ENCODE measurements at places on chromosomes 11 and 22.

DNA sequence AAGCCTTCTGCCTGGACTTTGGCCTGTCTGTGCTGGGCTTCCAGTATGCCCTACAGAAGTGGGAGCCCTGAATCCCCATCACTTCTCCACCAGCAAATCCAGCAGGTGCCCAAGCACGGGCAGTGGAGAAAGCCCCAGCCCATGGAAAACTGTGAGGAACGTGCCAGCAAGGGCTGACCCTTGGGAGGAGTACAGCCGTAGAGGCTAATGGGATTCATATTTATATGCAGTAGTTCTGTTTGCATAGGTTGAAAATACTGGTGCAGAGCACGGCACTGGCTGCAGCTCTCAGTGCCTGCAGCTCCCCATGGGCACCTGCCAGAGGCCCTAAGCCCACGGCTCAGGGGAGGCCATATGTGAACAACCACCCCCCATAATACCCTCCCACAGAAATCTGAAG is 10.1 kb downstream of the NAGA start:
- no peak for DNase-seq

DNA sequence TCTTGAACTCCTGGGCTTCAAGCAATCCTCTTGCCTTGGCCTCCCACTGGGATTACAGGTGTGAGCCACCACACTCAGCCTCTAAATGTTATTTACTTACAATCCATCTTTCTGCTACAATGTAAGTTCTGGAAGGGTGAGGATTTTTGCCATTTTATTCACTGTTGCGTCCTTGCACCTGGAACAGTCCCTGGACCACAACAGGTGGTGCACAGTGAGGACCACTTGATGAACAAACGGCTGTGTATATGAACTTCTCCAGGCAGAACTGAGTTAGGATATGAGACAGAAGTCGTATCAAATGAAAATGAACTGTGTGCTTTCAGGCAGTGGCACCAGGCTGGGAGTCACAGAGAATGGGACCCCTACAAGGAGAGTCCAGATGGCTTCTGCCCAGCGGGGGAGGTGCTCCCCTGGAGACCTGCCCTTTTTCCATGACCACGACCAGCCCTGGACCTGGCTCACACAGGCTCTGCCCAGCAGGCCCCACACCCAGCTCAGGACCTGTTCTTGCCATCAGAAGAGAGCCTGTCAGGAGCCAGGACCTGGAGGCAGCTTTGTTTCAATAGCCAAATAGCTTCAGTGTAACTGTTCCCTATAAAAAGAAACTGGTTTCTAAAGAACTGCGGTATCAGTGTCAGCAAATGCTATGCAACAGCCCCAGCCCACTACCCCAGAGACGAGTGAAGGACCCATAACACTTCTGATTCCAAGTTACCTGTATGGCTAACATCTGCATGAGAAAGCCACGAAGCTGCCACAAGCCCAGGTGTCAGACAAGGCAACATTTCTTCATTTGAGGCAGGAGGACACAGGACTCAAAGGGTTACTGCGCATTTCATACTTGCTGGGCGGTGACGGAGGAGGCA is 104.9 kb downstream of the MICAL3 start:
- no peak for DNase-seq

DNA sequence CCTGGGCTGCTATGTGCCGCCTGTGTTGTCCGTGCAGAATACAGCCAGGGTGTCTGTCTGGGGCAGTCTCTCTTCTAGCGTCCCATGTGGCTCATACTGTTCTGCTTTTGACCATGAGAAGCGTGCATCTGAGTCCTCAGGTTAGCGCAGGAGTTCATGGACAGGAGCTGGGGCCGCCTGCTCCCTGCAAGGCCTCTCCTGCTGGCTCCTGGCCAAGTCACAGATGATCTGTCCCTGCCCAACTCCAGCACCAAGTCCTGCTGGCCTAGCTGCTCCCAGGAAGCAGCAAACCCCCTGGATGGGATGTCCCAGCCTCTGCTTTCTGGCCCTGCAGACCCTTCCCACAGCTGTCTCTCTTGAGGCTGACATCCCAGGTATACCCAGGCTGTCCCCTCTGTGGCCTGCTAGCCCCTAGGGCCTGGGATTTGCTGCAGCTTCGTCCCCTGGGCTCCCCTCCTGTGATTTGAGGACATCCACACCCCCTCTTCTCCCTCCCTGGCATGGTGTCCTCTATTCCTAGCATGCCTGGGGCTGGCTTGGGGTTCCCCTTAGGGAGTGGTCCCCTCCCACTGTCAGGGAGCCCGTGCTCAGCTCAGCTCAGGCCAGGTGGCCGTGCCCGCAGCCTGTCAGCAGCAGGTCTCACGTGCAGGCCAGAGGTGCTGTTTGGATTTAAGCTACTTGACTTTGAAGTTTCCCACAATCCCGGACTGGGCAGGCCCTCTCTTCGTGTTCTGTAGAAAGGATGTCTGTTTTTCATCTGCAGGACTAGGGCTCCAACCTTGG is 17.8 kb downstream of the PRR5 start:
- DNase-seq: no peak

DNA sequence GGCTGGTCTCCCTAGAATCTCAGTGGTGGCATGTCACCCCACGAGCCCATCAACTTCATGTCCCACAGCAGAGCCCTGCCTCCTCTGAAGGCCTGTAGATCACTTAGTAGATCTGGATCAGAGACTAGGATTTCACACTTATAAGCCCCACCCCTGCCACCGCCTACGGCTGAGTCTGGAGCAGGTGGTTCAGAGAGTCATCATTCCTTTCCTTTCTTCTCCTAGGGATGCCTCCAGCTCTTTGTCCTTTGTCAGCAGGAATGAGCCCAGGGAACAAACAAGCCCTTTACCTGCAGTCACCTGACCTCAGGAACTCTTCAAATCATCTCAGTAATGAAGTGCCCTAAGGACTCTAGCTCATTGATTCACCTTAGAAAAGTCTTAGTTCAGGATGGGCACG is 37.8 kb downstream of the SCGB1A1 start:
- no peak for DNase-seq

DNA sequence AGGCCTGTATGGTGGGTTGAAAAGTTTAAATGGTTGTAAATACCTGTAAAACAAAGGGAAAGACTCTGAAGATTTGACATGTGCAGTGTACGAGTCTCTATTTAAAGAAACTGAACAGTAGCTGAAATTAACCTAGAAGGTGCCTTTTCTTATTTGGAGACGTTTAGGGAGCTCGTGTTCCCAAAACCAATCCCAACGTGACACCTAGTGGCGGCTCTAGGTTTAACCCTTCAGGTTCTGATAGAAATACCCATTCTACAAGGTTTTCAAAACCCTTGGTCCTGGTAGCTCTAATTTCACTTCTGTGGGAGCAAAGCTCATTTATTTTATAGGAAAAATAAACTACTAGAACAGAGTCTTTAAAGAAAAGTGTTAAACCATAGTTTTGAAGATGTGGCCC is 258.3 kb downstream of the LRRC4C start:
- no peak for DNase-seq

DNA sequence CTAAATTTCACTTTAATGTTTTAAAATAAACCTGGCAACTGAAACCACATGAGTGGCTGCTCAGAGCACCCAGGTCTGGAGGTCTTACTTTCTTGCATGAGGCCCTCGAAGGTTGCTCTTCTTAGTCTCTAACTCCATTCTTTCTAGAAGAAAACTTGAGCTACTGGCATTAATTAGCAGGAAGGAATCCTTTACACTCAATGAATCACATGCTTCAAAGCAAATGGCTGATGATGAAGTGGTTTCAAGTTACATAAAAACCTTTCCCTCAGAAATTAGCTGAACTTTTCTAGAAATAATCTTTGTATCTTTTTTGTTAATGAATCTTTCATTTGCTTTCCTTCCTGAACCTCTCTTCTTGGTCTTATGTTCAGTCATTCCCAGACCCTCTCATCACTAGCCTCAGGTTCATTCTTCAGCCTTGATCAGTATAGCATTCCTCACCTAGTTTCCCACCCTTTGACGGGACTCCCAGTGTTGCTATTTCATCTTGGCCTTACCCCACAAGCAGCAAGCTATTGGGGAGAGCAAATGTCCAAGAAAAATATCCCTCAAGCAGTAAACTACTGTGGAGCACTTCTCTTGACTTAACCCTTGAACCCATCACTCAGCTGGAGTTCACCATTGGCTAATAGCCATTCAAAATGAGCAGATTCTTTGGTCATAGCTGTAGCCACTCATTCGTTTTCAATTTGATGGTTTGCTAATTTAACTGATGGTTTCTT is 75.1 kb downstream of the INSC start:
- no peak for DNase-seq
